LHCN-M2 (cell line): ENCODE measurements at places on chromosomes 3 and 15.

DNA sequence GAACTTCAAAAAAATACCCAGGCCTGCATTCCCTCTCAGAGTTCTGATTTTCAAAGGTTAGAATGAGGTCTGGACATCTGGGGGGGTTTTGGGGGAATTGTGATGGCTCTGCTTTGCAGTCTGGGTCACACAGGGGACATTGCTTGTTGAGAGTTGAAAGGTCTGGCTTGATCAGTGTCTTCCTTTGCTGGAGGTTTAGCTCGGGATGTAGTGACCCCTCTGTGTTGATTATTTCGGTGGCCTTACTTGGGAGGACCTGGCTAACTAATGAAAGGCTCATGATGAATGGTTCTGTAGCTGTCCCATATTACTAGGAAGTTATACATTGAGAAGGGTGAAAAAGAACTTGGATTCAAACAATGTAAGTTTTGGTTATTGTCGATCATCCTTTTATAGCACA, 23.7 kb downstream of the TPM1 start:
- no peak for DNase-seq

DNA sequence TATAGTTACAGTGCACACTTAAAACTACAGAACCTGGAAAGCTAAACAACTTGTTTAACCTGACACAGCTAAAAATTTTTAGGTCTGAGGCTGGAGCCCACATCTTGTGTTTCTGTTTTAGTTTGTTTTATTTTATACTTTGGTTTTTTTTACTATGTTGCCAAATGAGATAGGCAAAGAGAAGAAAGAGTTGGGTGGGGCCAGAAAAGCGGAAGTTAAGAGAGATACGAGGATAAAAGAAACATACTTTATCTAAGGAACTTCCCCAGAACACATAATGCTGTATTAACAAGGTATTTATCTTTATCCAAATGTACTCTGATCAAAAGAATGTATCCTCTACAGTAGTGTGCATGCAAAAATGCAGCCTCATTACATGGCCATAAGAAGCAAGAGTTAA, 1145.7 kb downstream of the EPHA3 start:
- no peak for DNase-seq

DNA sequence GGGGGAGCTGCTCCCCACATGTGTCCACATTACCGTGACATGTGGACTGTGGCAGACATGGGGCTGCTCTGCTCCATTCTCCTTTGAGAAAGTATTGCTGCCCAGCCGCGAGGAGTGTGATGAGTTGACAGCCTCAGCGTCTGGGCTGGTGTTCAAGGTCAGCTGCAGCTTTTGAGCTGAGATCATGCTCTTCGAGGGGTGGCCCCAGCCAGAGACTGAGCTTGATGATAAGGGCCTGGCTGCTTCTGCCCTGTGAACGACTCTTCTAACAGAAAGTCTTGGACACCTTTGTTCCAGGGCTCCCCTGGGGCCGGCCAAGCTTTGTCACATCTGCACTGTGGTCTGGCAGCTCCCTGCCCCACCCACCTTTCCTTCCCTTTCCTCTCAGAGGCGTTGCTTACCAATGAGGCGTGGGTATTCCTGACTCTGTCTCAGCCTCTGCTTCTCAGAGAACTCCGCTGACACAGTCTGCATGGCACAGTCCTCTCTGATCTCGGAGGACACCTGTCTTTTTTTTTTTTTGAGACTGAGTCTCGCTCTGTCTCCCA, 86.6 kb downstream of the CHRD start:
- no peak for DNase-seq

GRCh38 chr3:10556312-10556711, 50.9 kb upstream of the ATP2B2 start:
- DNase-seq = no peak

DNA sequence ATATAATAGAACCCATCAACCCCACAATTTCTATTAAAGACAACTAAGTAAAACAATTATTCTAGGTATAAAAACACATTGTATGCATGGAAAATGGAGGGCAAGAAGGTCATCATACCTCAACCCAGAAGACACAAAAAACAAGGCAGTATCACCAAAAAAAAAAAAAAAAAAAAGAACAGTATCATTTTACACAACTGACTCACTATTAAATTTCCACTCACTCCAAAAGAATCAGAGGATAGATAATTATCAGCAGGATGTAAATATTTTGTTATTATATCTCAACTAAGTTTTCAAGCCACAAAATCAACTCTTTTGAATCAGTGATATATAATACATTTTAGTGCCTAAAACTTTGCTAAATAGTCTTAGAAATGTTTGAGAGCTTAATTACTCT, 55.0 kb downstream of the CLASP2 start:
- peak; percentile 13 for DNase-seq

DNA sequence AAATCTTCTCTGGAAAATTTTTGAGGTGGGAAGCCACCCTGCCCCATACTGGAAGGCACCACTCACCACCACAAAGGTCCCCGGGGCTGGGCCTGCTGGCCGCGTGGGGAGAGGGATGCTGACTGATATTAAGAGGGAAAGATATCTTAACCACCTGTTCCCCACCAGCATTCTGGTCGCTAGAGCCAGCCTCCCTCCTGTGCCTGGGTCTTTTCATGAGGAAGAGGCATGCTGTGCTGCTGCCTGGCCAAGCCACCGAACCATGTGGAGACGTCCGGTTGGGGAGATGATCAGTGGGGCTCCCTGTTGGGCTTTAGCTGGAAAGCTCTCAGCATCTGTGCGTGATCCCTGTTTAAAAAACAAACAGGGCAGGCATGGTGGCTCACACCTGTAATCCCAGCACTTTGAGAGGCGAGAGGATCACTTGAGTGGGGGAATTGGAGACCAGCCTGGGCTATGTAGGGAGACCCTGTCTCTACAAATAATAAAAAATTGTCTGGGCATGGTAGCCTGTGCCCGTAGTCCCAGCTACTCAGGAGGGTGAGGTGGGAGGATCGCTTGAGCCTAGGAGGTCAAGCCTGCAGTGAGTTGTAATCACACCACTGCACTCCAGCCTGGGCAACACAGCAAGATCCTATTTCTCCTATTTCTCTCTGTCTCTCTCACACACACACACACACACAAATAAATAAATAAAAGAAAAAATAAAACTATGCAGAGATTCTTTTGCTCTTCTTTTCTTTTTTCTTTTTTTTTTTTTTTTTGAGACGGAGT, 1.0 kb downstream of the KLHL18 start:
- DNase-seq = peak; percentile 27

DNA sequence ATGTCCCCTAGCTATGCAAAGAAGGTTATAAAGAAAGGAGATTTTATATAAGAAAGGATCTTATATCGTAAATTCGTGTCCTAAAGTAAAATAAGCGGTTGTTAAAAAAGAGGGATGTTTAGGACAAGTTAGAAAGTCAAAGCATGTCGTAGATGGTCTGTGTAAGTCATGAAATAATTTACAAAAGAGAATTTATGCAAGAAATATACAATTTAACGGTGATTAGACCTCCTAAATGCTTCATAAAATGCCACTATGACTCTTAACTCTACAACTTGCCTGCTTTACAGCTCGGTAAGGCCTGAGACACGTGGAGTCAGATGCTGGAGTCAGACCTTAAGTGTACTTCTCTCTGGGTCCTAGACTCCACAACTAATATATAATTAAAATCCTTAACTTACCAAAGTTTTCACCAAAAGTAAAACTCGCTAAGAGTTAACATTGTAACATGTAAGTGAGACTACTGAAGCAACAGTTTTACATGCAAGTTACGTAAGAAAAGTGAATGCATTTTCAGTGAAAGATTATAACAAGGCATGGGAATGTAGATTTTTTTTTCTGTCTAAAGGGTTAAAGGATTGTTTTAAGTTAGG, 13.3 kb upstream of the SRPRB start:
- DNase-seq = peak; percentile 48
